ENCODE measurements at places on chromosomes 2 and 18.

DNA sequence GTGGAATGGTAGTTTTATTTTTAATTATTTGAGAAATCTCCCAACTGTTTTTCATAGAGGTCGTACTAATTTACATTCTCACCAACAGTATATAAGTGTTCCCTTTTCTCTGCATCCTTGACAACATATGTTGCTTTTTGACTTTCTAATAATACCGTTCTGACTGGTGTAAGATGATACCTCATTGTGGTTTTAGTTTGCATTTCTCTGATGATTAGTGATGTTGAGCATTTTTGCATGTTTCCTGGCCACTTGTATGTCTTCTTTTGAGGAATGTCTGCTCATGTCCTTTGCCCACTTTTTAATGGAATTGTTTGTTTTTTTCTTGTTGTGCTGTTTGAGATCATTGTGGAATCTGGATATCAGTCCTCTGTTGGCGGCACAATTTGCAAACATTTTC lies 242.5 kb downstream of the ZNF521 start:
- peak; percentile 5 for DNase-seq

GRCh38 chr2:164514491-164514890 lies 106.8 kb downstream of the GRB14 start:
- DNase-seq, result no peak

GRCh38 chr18:36376361-36376760 lies 78.8 kb downstream of the FHOD3 start:
- DNase-seq, result no peak

GRCh38 chr18:523561-523960 lies 23.1 kb upstream of the COLEC12 start:
- DNase-seq, result no peak

GRCh38 chr18:40612356-40612755 lies 1342.7 kb upstream of the PIK3C3 start:
- DNase-seq, result no peak

GRCh38 chr2:30396436-30397232 lies 50.4 kb upstream of the LCLAT1 start:
- no peak for DNase-seq

GRCh38 chr2:71235930-71236587 lies 9.2 kb upstream of the PAIP2B start:
- no peak for DNase-seq

GRCh38 chr2:236102971-236103370 lies 65.2 kb downstream of the GBX2 start:
- DNase-seq, result no peak

DNA sequence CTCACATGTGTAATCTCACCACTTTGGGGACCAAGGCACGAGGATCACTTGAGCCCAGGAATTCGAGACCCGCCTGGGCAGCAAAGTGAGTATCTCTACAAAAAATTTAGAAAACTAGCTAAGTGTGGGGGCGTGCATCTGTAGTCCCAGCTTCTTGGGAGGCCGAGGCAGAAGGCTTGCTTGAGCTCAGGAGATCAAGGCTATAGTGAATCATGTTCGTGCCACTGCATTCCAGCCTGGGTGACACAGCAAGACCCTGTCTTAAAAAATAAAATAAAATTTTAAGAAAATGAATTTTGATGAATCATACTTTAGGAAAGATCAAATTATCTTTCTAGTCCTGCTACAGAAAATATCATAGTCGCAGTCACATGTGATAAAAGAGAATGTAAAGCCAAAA lies 46.9 kb downstream of the CABYR start:
- peak; percentile 25 for DNase-seq

DNA sequence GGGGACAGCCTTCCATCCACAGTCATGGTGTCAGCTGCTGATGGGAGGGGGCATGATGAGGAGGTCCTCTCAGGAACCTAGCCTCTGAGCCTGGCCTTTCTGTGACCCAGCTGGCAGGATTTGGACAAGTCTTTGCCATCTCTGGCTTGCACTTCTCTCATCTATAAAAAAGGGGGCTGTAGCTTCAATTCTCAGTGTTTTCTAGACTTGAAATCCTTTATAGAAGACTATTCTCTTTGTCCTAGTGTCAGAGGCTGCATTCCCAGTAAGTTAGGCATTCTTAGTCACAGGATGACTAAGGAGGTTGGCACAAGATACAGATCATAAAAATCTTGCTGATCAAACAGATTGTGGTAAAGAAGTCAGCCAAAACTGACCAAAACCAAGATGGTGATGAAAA lies 958.5 kb downstream of the CNTNAP5 start:
- DNase-seq, result no peak

- no peak for DNase-seq
Measured at GRCh38 chr18:63119647-63120046, 199.9 kb downstream of the BCL2 start.

DNA sequence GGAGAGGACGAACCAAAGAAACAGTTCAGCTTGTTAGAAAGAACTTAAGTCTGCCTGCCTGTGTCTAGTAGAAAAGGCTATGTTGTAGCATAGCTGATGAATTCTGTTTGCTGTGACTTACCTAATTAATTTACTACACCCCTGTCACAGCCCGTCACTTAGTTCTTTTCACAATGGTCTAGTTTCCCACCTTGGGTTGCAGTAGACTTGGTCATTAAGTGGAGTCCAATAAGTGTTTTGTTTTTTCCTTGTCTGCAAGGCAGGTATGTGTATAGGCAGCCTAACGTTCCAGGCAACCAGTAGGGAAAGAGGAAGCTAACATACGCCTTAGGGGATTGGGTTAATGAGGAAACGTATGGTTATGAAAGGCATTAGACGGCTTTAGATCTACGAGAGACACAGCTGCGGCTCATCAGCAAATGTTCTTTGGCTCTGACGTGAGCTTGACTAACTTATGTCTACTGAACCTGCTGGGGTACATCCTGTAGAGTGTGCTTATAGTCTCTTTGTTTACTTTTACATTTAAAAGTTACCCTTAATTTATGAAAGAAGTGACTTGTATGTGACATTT lies 180.1 kb downstream of the PRPF40A start:
- no peak for DNase-seq

DNA sequence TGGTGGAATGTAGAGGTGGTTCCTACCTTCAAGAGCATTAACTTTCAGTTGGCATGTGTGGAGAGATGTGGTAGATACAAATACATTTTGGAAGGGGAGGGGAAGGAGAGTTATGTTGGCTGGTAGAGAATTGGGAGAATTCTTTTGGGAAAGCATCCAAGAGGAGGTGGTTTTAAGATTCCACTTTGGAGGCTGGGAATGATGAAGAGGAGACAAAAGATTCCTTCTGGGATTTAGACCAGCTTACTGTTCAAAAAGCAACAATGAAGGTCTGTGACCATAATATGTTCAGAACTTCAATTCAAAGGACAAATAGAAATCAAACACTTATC lies 120.8 kb upstream of the FOSL2 start:
- DNase-seq, result no peak

DNA sequence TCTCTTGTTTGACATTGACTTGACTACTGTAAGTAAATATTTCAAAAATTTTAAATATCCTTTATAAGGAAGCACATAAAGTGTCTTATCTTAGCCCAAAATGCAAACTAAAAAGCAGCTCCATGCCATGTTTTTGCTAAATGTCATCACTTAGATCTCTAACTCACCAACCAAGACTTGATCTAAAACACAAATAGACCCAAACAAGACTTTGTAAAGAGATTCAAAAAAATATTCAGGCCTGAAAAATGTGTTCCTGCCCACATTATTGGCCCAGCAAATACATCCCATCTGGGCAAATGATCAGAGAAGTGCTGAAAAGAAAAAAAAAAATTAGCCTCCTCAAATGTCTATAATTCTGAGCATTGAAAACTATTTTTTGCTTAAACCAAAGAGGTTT lies 187.6 kb downstream of the MREG start:
- no peak for DNase-seq

DNA sequence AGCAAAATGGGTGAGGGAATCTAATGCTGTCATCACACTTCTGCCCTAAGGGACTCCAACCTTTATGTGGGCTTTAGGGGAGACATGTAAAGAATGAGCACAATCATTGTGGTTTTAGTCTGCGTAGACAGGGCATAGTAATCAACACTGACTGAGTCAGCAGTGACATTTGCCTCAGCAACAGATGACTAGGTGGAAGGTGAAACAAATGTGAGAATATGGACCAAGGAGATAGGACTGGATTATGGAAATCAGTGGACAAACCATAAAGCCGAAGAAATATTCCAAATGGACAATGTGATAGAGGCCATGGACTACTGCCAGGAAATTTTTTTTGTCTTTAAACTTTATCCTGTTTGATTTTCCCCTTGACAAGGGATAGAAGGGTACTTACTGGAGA lies 83.9 kb downstream of the PDK1 start:
- DNase-seq, result peak; percentile 61

DNA sequence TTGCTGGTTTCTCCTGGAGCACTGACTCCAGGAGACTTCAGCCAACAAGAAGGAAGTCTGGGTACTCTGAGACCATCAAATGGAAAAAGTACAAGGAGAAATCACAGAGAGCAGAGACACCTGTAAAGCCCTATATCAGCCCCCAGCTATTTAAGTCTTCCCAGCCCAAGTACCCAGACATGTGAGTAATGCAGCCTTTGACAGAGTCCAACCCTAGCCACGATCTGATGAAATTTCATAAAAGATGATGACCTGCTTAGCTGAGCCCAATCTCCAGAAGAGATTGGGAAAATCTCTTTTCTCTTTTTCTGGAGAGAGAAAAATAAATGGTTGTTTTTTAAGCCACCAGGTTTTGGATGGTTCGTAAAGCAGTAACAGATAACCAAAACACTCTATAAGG lies 196.6 kb downstream of the NBAS start:
- no peak for DNase-seq

- DNase-seq, result no peak
Measured at GRCh38 chr2:216490061-216490460, 8.6 kb upstream of the RPL37A start.

GRCh38 chr2:8893474-8893873 lies 56.1 kb upstream of the KIDINS220 start:
- DNase-seq, result no peak

DNA sequence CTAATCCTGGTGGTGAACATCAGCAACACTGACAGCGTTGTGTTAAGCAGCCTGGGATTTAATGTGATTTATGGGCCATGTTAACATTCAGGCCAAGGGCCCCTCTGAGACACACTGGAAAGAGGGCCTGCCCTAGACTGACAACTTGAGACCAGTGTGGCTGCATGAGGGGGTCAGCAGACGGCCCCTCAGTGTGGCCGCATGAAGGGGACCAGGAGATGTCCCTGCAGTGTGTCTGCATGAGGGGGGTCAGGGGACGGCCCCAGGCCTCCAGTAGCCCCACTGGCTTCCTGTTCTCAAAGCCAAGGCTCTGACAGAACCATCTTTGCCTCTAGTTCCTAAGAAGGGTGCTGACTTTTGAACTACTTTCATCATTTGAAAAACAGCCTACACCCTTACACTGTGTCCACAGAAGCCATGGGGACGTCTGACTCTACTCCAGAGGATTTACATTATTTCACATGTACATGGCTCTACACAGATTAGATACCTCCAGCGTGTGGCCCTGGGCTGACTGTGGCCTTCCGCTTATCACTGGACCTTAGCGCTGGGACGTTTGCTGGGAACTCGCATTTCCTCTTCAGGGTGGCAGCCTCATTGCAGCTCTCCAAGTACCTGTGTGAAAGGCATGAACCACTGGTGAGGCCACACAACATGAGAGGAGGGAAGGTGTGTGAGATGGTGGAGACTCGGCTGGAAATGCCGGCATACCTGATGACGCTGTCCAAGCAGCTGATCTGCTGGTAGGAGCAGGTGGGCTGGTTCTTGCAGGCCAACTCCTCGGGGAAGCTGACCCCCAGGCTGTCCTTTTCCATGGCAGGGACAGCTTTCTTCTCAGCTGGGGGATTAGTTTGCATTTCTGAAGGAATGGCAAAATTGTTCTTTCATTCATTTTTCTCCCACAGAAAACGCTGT lies 18.2 kb upstream of the HES6 start:
- DNase-seq, result no peak

GRCh38 chr2:134716721-134717243 lies 2.0 kb downstream of the TMEM163 start:
- DNase-seq, result no peak

- DNase-seq, result no peak
Measured at GRCh38 chr2:138522556-138522955, 21.0 kb downstream of the SPOPL start.

- DNase-seq, result no peak
Measured at GRCh38 chr2:157169889-157170288, 87.6 kb upstream of the GALNT5 start.

GRCh38 chr2:24797644-24798043 lies 4.4 kb downstream of the CENPO start:
- DNase-seq, result no peak

DNA sequence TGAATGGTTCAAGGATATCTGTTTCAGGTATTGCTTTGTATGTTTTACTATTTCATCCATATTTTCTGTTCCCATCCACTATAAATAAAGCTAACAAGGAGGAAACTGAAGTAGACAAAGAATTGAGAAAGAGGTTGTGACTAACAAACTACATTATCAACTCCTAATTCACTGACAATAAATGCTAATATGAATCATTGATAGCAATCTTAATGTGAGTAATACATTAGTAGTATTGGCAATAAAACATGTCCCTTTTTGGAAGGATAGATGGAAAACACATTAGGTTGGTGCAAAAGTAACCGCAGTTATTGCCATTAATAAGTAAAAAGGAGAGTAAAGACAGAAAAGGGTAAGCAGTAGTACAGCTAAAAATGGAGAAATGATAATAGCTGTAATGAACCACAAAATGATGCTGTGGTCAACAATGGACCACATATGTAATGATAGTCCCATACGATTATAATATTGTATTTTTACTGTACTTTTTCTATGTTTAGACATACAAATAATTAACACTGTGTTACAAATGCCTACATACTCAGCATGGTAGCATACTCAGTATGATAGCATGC lies 104.7 kb downstream of the THADA start:
- no peak for DNase-seq

- no peak for DNase-seq
Measured at GRCh38 chr18:78433562-78433961, 546.1 kb upstream of the SALL3 start.

DNA sequence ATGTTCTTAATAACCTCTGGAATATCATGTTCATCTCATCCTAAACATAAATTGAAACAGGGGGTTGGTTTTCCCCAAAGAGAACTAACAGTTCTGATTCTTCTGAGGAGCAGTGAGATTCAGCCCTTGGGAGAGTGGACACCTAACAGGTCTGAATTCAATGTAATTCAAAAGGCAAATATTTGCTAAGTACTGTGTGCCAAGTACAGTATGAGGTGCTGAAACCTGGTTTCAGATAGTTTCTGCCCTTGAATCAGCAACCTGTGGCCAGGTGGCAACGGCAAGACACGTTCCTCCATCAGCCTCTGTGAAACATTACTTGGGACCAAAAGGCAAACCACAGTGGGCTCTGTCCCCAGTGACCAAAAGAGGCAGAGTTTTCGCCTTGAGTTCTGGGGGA lies 1.3 kb downstream of the LRRC30 start:
- no peak for DNase-seq

DNA sequence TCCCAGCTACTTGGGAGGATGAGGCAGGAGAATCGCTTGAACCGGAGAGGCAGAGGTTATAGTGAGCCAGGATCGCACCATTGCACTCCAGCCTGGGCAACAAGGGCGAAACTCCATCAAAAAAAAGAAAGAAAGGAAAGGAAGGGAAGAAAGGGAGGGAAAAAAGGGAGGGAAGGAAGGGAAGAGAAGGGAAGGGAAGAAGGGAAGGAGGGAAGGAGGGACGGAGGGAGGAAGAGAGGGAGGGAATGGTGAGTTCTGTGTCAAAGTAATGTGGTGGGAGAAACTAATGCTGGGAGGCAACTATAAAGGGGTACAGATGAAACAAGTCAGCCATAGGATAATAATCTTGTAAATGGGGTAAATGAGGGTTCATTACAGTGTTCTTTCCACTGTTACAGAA lies 45.7 kb downstream of the MEMO1 start:
- DNase-seq, result no peak

- DNase-seq, result peak; percentile 49
Measured at GRCh38 chr2:212646698-212647366, 108.2 kb upstream of the ERBB4 start.

Measured in amniotic stem cell (primary cell).